ENCODE measurements at places on chromosomes 2 and 18. TPM values are rescaled to one million over a fixed set of nuclear protein-coding genes. Genes with fewer than 3 reads are reported as not detected.

DNA sequence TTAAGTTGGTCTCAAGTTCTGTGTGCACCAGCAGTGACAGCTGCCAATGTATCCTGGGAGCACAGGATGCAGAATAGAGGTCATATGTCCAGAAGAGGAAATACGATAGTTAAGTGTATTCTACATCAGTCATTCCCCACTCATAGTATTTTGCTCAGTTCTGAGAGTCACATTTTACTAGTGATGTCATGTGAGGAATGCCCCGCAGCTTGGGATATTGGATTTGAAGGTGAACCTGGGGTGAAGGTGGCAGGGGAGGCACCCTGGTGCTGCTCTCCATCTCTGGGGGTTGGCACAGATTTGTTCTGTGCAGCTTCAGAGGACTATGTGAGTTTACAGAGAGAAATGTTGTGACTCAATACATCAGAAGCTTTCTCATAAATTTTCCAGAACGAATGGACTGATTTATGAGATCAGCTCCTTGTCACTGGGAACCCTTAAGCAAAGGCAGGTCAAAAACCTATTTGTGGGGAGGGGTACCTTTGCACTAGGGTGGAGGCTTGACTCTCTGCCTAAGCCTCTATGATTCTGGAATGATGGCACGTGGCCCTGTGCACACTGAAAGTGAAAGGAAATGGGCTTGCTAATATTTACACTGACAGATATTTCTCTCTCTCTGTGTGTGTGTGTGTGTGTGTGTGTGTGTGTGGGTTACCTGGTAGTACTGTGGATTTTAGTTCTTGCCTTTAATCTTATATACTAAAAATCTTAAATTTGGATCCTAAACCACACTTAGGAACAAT, 95.9 kb downstream of the NEB start:
- DNase-seq: no peak

The SCN3A gene
- 0.99 TPM for polyA plus RNA-seq

- no peak for DNase-seq
Measured at GRCh38 chr18:56386856-56387255, 251.5 kb downstream of the TXNL1 start.

The DYSF gene
- 20.5 TPM for polyA plus RNA-seq

- DNase-seq: no peak
Measured at GRCh38 chr2:241827394-241827793, 18.4 kb downstream of the NEU4 start.

GRCh38 chr2:160401895-160402294, 91.7 kb downstream of the RBMS1 start:
- no peak for DNase-seq

DNA sequence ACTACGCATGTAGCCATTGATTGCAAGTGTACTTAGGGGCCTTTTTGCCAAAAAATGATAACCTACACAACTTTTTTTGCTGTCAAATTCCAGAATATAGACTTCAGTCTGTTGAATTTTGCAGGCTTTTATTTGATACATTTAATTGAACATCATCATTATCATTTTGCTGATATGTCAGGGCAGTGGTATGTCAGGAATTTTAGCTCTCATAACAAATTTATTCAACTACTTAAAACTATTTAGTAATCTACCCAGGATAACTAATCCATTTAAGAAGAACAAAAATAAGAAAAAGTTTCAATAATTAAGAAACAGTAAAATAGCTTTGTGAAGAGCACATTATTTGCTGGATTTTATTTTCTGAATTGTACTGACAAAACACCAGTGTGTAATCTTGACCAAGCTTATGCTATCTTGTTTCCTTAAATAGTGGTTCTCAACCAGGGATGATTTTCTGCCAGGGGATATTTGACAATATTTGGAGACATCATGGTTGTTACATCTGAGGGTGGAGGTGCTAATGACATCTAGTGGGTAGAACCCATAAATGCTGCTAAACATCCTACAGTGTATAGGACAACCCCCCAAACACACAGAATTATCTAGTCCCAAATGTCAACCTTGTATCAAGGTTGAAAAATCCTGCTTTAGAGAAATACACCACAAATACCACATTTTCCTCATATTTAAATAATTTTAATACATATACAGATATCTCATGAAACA, 12.1 kb upstream of the TTN start:
- no peak for DNase-seq

DNA sequence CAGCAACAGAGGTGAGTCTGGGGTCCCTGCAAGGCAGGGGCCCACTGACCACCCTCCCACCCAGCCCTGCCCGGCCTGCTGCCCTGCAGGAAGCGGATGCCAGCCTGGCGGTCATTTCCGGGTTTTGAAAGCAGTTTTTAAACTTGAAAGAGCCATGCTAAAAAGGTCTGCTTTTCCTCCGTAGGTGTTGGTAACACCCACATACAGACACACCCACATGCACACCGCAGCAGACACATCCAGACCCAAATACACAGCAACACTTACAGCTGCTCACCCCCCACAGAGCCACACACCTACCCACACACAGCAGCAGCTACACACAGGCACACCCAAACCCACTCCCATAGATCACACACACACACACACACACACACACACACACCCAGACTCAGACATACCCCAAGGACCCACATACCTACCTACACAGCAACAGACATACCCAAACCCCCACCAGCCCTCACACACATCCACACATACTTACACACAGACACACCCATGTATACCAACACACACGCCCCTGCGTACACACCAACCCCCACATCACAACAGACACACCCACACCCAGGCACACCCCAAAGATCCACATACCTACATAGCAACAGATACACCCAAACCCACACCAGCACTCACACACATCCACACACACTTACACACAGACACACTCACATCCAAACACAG, 7.6 kb downstream of the ZFP36L2 start:
- DNase-seq: no peak

DNA sequence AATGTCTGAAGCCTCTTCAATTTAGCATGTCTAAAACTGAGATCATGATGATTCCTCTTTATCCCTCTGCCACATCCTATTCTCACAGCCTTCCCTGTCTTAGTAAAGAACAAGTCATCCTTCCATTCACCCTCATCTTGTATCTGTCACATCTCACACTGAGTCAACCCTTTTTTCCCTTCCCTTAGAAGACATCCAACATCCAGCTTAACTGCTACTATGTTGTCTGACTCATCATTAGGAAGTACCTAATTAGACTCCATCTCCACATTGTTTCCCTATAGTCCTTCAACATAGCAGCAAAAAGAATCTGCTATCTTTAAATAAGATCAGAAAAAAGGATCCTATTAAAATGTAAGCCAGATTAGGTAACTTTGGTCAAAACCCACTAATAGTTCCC, 85.2 kb upstream of the GRB14 start:
- DNase-seq: no peak

GRCh38 chr2:54678719-54679118, 44.7 kb upstream of the EML6 start:
- DNase-seq: no peak

The EVA1A gene
- polyA plus RNA-seq: 33.9 TPM

DNA sequence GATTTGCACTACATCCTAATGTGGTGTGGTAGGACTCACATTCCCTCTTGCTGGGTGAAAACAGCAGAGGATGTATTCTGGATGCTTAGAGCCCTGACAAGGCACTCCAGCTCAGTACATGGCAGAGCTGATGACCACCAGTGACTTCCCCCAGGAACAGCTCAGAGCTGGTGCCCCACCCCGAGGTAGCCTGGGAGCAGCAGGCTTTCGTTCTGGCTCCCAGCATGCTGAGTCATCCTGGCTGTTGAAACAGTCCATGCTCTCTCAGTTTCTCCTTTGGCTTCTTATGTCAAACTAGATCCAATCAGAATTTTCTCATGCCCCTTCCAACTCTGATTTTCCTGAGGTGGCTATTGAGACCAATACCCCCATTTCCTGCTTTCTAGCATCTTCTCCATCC, 438.2 kb downstream of the NBAS start:
- no peak for DNase-seq

The SERPINB10 gene
- 0.10 TPM for polyA plus RNA-seq

The GALR1 gene
- 0.07 TPM for polyA plus RNA-seq

The HTR2B gene
- polyA plus RNA-seq: 0.46 TPM

- DNase-seq: no peak
Measured at GRCh38 chr2:64548761-64549160, 24.6 kb downstream of the AFTPH start.

GRCh38 chr18:957829-958228, 53.2 kb downstream of the ADCYAP1 start:
- DNase-seq: no peak

DNA sequence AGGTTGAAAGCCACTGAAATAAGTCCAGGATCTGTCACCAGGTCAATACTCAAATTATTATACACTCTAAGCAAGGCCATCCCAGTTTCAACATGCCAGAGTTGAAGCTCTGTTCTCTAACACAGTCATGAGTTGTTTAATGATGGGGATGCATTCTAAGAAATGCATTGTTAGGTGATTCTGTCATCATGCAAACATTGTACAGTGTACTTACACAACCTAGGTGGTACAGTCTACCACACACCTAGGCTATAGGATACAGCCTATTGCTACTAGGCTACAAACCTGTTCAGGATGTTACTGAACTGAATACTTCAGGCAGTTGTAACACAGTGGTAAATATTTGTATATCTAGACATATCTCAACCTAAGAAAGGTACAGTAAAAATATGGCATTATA, 162.2 kb downstream of the BAZ2B start:
- no peak for DNase-seq

DNA sequence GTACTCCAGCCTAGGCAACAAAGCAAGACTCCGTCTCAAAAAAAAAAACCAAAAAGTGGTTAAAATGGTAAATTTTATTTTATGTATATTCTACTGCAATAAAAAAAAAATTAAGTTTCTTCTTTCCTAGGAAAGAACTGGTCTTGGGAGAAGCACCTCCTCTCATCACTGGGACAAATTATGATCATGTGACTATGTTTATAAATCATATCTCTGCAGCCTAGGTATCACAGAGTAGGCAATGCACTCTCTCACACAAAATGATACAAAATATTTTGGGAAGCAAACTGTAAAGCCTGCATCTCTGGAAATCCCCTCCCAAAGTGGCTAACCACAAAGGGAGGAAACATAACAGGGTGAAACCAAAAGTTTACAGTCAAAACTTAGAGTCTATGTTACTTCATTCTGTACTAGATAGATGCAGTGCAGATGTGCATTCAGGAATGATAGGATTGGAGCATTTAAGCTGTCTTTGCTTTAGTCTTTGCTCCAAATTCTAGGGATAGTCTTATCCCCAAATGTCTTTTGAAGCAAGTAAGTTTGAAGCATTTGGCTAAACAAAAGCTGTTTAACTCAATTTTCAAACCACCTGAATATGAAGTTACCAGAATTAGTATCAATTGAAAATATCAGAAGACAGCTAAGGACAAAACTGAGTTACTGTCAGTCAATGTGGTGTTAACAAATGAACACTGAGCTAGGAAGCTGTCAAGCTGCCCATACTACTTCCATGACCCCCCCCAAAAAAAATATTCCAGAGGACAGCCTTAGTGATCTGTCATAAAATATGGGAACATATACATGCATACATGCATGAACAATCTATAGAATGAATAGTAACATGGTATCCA, 21.1 kb upstream of the MALT1 start:
- no peak for DNase-seq

The TBC1D8 gene
- 31.6 TPM for polyA plus RNA-seq

- no peak for DNase-seq
Measured at GRCh38 chr18:24296276-24296675, 101.3 kb downstream of the OSBPL1A start.

DNA sequence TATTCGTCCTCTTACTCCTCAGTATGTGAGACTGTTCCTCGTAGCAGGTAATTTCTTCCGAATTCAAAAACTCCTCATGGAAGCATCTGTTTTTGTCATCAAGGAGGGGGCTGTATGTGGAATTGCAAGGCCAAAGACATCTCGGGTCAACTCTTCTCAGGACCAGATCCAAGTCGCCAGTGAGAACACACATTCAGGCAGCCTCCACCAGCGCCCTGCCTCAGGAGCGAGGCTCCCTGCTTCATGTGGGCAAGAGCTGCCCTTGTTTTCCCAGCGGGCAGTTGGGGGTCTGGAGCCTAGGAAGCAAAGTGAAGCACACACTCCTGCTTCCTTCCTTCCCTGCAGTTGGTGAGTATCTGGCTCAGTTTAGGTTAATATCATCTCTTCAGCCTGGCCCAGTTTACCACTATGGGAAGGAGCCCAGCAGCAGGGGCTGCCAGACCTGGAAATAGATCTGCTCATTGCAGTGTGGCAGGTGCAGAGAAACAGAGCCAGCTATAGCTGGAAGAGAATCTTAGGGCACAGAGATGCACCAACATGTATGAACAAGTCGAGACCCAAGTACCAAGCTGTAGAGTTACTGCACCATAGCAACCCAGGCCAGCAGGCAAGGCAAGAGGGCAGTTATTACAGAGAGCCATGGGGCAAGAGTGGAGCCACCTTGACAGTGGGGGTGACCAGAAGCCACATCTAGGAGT, 25.3 kb downstream of the TMEM127 start:
- DNase-seq: no peak

DNA sequence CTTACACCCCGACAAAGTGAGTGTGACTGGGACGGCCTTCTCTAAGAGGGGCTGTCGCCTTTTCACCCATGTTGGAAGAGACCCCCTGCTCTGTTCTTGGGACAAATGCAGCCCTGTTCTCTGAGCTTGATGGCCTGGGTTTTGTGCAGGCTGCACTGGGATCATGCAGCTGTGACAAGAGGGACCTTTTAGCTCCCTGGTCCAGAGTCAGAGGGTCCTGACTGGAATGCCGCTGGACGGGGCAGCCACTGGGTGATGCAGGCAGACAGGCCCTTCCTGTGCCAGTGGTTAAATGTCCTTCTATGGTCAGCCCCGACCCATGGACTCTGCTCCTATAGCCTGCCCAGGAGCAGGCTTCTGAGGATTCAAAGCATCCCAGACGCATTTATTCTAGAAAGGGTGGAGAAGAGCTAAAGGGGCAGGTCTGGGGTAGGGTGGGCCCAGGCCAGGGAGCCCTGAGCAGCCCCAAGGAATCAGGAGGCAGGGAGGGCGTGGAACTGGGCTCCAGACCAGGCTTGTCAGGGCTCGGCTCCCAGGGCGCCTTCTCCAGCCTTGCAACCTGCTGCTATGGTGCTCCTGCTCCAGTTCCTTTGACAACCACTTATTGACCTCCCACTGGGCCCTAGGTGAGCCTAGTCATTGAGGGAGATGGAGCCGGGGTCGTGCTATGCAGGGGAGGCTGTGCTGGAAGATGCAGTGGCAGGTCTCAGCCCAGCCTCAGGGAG, 277.9 kb upstream of the HS6ST1 start:
- no peak for DNase-seq

The TSPYL6 gene
- polyA plus RNA-seq: 0.17 TPM

- DNase-seq: no peak
Measured at GRCh38 chr18:63773551-63773950, 1.7 kb upstream of the SERPINB7 start.

The RALBP1 gene
- 50.5 TPM for polyA plus RNA-seq

The PIEZO2 gene
- 224 TPM for polyA plus RNA-seq

GRCh38 chr2:121342751-121343150, 57.7 kb upstream of the TFCP2L1 start:
- no peak for DNase-seq

DNA sequence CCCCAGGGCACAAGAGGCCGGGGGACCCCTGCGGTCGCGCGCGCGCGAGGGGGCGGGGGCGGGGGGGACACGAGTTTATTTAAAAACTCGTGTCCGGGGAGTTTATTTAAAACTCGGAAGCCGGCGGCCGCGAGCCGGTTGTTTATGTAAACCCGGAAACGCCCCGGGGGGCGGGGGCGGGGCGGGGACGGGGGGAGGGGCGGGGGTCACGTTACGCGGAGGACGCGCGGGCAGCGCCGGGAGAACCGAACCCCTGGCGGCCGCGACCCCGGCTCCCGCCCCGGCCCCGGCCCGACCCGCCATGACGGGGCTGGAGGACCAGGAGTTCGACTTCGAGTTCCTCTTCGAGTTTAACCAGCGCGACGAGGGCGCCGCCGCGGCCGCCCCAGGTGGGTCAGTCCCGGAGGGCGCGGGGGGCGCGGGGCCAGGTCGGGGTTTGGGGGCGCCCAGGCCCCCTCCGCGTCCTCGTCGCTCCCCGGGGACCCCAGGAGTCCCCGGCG, 4.4 kb downstream of the NFATC1 start:
- DNase-seq: peak; percentile 90

Data from left lung (tissue), 14 donors.